Stimulated activated CD8-positive, alpha-beta memory T cell treated with anti-CD3 and anti-CD28 coated beads, Interleukin-4, amount 100 ng/mL, for 1 hour (primary cell): ENCODE measurements at places on chromosomes 6 and 20.

GRCh38 chr6:139473731-139474130 lies 99.3 kb upstream of the CITED2 start:
- DNase-seq, result no peak

- no peak for DNase-seq
Observed at GRCh38 chr6:13496513-13497190, 9.3 kb upstream of the GFOD1 start.

GRCh38 chr6:134288538-134289203 lies 29.2 kb downstream of the SGK1 start:
- DNase-seq, result no peak

DNA sequence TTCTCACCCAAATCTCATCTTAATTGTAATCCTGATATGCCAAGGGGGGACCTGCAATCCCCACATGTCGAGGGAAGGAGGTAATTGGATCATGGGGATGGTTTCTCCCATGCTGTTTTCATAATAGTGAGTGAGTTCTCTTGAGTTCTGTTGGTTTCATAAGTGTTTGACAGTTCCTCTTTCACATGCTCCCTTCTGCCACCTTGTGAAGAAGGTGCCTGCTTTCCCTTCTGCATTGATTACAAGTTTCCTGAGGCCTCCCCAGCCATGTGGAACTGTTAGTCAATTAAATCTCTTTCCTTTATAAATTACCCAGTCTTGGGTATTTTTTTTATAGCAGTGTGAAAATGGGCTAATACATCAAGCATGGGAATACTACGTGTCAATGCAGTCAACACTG lies 925.0 kb upstream of the MAN1A1 start:
- DNase-seq, result no peak

GRCh38 chr6:30948811-30949210 lies 8.0 kb downstream of the MUCL3 start:
- DNase-seq, result no peak

- no peak for DNase-seq
Observed at GRCh38 chr20:4483961-4484360, 237.7 kb upstream of the PRND start.

DNA sequence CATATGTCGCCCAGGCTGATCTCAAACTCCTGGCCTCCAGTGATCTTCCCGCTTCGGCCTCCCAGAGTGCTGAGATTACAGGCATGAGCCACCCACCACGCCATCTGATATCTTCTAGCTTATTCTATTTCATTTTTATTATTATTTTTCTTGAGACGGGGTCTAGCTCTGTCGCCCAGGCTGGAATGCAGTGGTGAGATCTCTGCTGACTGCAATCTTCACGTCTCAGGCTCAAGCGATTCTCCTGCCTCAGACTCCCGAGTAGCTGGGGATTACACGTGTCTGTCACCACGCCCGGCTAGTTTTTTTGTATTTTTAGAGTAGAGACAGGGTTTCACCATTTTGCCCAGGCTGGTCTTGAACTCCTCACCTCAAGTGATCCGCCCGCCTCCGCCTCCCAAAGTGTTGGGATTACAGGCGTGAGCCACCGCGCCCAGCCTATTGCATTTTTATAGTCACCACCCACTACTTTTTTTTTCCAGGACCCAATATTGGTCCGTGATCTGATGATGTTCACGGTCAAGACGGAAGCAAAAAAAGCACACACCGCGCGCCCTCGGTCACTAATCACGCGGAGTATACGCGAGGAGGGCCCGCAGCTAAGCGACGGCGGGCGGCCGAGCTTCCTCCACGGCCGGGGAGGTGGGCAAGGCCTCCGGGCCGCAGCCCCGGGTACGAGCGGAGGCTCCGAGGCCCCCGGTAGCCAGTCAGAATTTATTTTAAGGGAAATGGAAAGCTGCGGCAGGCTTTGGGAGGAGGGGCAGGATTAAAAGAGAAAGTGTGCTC lies 1.1 kb upstream of the LSM14B start:
- DNase-seq, result no peak

- DNase-seq, result no peak
Observed at GRCh38 chr6:56927538-56928453, 27.1 kb upstream of the BEND6 start.

DNA sequence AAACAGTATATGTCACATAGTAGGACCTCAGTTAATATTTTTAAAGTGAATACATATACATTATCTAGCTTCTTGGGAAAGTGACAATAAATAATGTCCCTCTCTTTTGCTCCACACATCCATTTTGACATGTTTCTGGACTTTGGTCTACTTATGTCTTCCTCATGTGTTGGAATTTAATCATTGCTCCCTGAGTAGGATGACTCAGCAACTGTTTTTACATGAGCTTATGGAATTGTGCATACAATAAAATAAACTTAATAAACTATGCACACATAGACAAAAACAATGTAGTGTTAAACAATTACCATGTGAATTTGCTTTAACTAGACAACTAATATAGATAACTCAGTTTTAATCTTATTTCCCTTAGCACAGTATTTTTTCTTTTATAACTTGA lies 503.8 kb downstream of the TFAP2B start:
- no peak for DNase-seq

DNA sequence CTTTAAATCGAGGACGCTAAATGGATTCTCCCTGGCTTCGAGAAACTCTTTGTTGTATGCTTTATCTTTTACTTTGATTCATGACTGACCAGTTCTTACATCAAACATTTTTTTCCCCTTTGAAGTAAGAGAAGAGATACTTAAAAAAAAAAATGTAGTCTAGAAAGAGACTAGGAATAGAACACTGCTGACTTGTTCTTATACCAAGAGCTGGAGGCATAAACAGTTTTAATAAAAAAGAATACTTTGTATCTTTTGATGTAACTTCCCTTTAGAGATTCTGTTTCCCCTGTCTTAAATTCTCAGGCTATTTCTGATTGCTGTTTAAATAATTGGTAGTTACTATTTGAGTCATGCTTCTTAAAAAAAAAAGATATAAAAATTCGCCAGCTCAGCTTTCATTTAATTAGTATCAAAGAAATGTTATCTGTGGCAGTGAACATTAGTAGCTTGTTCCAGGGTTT lies 4.8 kb downstream of the ASXL1 start:
- no peak for DNase-seq

GRCh38 chr20:4726710-4727397 lies 5.1 kb downstream of the PRND start:
- DNase-seq, result no peak

DNA sequence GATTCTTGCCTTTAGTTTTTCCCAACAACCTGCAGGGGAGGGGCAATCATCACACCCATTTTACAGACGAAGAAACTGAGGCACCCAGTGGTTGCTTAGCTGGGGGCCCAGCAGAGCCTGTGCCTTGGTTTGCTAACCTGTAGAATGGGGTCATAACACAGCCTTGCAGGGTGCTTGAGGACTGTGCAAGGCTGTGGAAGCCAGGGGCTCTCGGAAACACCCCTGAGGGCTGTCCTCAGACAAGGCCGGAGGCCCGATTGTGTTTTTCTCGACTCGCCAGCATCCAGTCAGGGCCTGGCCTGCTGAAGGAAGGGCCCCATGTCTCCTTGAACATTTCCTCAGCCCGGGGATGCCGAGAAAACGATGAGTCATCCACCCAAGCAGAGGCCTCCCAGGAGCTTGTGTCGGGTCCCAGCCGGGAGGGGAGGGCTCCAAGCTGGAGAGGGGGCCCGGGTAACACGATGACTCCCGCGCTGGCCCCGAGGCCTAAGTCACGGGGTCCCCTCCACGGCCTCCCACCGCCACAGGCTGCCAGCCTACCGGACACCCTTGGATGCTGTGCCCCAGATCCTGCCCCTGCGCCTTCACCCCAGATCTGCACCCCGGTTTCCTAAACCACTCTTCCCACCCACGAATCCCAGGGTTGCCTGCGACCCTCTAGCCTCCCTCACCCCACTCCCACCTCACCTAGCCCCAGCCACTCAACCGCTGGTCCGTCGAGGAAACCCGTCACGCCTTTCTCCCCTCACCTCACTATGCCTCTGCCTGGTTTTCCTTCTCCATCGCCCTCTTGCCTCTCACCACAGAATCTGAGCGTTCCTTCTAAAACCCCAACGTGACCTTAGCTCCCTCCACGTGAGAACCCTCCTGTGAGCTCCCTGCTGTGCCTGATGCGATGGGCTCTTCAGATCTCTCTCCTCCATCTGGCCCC lies 10.6 kb downstream of the NOL4L start:
- no peak for DNase-seq

GRCh38 chr6:160041608-160042007 lies 72.7 kb downstream of the IGF2R start:
- no peak for DNase-seq

DNA sequence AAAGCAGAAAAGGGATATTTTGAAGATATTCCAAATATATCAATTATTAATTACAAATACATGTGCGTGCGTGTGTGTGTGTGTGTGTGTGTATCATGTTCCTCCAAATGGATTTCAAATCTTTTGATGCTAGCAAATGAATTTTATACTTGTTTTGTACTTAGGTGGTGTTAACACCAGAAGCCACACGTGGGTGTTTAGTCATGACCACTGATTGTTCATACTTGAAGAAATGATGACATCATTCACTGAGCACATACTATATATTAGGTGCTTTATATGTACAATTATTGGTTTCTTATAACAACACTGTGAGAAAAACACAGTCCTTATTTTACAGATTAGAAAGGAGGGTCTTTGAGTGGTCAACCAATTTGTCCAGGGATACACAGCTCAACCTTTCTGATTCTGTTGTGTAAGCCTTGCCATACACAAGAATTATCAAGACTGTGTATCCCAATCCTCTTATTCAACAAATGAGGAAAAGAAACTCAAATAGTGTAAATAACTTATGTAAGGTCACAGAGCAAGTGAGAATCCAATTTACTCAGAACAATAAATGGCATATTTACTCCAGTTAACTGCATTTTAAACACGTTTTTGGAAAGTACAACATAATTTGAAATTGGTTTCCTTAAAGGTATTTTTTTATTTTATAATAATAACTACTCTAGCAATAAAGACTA lies 88.5 kb downstream of the BCAS1 start:
- no peak for DNase-seq

DNA sequence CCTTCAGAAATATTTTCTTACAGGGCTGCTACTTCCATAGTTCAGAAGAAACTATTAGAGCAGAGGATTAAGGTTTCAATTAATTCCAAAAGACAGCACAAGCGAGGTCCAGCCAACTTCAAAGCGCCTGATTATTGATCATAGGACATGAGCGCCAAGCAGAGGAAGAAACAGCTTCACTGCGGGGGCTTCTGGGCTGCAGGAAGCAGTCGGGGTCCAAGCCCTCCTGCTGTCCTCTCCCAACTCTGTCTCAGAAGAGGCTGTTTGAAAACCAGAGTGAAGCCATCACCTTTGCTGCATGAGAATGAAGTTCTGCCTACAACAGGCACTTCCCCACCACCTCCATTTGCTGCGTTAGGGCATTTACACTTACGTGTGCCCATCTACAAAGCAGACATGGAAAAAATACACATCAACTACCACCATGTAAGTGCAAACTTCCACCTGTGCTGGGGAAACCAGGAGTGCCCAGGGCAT lies 23.9 kb downstream of the SUMO4 start:
- no peak for DNase-seq

DNA sequence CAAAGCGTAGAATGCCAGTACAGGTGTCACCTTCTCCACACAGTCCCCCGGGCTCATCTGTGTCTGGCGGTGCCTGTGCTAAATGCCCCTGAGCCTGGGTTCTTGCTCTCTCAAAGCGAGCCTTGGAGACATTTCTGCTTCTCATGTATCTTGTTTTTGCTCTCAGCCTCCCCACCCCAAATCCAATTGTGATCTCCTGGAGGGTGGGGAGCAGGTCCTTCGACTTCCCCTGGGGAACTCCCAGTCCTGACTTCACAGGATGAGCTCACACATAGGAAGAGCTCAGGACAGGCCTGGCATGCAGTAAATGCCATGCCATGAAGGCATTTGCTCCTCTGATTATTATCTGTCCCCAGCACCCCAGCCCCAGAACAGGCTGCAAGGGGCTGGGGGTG lies 58.1 kb downstream of the NOL4L start:
- no peak for DNase-seq

GRCh38 chr6:136326038-136326553 lies 36.5 kb upstream of the BCLAF1 start:
- DNase-seq, result no peak

- no peak for DNase-seq
Observed at GRCh38 chr20:60662307-60662706, 589.8 kb upstream of the CDH4 start.

- no peak for DNase-seq
Observed at GRCh38 chr6:83696674-83697073, 12.2 kb downstream of the SNAP91 start.

- no peak for DNase-seq
Observed at GRCh38 chr20:20297752-20298151, 70.2 kb upstream of the INSM1 start.

DNA sequence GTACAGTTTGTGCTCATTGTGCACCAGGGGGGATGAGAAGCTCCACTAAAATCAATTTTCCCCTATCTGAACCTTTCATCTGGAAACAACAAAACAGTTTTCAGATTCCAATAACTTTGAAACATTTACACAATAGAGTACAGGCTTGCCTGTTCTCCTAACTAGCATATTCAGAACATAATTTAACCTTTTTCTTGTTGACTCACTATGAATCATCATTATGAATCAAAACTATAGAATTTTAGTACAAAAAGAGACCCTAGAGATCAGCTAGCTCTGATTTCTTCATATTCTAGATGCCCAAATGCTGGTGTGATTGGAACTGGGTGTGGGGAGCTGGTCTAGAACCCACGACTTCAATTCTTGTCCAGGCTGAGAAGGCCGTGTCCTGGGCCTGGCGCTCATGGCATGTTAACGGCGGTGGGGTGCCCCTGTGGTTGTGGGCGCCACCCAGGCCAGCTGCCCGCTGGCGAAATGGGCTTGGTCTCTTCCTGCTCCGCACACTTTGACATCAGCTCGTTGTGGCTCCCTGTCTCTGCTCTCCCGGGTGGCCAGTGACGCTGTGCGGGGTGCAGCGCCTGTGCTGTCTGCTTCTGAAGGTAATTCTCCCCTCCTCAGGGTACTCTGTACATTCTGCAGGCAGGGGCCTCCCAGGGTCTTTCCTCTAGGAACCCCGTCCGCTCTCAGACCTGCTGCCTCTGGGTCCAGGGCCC lies 29.9 kb upstream of the AGPAT4 start:
- DNase-seq, result no peak

- no peak for DNase-seq
Observed at GRCh38 chr6:50791900-50792508, 26.7 kb upstream of the TFAP2B start.

DNA sequence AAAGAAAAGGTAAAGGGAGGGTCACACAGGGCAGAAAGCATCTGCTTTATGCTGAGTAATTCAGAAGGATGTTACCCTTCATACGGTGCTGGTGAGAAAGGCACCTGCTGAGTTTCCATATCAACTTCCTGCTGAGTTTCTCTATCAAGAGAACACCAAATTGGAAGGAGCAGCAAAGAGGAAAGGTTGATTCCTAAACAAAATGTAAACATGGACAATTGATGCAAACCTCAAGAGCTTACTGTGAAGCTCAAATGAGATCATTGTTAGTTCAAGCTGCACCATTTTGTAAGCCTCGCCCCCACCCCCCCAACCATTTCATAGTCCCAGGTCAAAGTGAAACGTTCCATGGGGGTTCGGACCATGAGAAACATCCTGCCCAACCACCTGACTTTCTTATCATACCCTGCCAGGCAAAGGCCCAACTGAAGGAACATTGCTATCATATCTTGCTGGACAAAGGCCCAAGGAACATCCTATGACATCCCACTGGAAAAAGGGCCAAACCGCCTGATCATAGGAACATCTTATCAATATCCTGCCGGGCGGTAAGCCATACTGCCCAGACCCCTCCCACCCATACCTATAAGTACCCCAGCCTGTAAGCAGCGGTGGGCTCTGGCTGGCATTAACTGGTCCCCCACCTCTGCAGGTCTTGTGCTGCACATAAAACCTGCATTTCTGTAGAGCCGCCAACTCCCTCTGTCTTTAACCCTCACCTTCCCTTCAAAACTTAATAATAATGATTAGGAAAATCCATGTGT lies 171.6 kb downstream of the UBE3D start:
- no peak for DNase-seq
